Kasumi-1 (cell line): ENCODE measurements at places on chromosomes 1 and 21.

- DNase-seq = no peak
Measured at GRCh38 chr1:24022581-24023361, 42.6 kb upstream of the SRSF10 start.

- no peak for DNase-seq
Measured at GRCh38 chr1:79478160-79478559, 471.6 kb upstream of the ADGRL4 start.

DNA sequence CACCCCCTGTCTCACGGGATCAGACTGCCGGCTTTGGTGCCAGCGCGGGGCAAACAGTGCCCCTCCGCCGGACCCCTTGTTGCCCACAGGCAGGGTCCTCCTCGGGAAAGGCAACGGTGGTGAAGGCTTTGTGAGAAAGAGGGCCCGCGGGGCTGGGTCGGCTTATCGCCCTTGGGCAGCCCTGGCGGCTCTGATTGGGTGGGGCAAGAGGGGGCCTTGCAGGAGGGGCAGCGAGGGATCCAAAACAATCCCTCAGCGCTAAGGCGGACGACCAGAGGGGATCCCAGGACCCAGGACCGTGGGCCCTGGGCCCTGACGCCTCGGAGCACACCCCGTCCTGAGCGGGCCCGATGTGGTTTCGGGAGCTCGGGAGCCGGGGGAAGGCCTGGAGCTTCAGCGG, 3.9 kb upstream of the ZNF678 start:
- DNase-seq = no peak

GRCh38 chr21:25513810-25514209, 93.5 kb downstream of the MRPL39 start:
- DNase-seq = no peak

DNA sequence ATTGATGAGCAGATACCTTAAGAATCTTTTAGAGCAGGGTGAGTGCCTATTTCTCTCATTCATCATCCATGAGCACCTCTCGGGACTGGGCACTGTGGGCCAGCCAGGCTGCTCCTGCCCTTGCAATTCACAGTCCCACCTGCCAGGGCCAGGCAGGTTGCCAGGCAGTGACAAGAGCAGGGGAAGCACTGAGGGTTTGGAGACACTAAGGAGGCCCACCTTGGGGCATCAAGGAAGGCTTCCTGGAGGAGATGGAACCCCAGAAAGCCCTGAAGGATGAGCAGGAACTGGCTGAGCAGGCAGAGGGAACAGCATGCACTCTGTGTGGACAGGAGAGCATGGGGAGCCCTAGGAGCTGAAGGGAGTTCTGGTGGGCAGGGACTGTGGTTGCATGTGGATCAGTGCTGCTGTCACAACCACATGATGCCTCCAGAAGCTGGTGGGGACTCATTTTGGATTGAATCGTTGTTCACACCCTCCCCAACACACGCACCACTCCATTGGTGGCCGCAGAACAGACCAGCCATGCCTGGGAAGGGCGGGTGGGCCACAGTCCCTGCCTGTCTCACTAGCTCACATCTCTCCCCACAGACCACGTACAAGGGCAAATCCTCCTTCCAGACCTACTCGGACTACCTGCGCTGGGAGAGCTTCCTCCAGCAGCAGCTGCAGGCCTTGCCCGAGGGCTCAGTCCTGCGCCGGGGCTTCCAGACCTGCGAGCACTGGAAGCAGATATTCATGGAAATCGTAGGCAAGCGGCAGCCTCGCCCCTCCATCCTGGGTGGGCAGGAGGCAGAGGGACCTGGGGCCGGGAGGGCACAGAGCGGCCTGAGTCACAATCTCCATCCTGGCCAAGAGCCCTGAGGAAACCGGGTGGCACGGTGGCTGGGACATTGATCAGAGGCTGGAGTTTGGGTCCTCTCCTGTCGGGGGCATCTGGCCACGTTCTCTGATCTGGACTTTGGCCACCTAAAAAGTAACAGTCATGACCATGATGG, 55.1 kb downstream of the DISP3 start:
- DNase-seq = no peak
